Pancreas (tissue), 10 donors: ENCODE measurements at places on chromosomes 3 and 15. TPM values are rescaled to one million over a fixed set of nuclear protein-coding genes. Genes with fewer than 3 reads are reported as not detected.

DNA sequence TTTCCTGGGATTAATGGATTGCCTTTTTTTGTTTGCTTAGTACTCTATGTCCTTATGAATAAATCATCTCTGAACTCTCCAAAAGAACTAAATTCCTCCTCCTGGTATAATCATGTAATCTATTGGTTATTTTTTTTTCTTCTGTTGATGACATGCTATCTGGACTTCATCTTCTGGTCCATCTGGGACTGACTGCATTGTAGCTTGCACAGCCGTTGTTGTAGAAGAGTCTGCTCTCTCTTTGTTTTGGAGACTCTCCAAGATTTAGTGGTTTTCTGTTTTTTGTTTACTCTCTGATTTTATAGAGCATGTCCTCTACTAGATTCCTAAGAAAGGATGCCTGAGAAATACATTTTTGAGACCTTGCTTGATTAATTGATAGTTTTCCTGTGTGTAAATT, 19.1 kb downstream of the IREB2 start:
- peaks cover 17% of the 10 kb centered on the region for H3K4me1 ChIP-seq
- H3K36me3 ChIP-seq: no peaks in the 10 kb centered on the region
- no peak for DNase-seq
- no peaks in the 10 kb centered on the region for H3K27me3 ChIP-seq

Gene LRRC31
- not detected for total RNA-seq

- DNase-seq: no peak
- no peak overlapping the region for H3K27ac ChIP-seq
- peaks cover 8% of the 10 kb centered on the region for H3K4me1 ChIP-seq
- no peaks in the 10 kb centered on the region for H3K36me3 ChIP-seq
Observed at GRCh38 chr3:183369627-183370026, 58.8 kb downstream of the MCF2L2 start.

DNA sequence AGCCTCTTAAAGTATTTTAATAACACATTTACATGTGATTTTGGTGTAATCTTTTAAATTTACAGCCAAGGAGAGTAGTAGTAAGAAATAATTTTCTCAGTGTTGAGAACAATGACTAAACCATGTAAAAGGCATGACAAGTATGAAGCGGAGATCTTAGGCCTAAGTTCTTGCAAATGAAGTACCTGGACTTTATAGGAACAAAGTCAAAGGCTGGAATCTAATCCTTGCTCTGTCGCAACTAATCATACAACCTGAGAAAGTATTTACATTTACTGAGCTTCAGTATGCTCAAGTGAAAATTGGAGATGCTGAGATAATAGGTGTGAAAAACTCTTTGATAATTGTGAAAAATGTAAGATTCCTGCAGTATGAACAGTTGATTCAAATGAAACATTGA, 86.4 kb upstream of the VGLL3 start:
- no peak overlapping the region for H3K27ac ChIP-seq
- H3K4me1 ChIP-seq: no peaks in the 10 kb centered on the region
- no peaks in the 10 kb centered on the region for H3K36me3 ChIP-seq
- DNase-seq: no peak
- no peak overlapping the region for H3K4me3 ChIP-seq
- H3K27me3 ChIP-seq: no peaks in the 10 kb centered on the region

Gene PEX5L
- total RNA-seq: 30.2 TPM

DNA sequence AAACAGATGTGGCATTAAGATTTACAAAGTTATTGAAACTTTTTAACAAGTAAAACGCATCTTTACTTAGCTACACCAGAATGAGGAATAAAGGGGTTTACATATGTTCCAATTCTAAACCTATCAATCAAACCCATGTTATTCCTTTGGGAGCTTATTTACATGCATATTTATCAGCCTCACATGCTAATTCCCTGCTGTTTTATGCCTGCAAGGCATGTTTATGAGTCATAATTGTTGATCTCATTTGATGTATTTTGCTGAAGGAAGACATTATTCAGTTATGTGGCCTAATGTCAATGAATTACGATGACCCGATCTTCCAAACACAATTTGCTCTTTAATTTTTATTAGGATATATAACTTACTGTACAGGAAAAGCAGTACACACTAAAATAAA, 272.9 kb downstream of the TBC1D5 start:
- H3K4me3 ChIP-seq: no peak overlapping the region
- no peaks in the 10 kb centered on the region for H3K36me3 ChIP-seq
- no peak for DNase-seq
- no peaks in the 10 kb centered on the region for H3K27me3 ChIP-seq
- H3K4me1 ChIP-seq: no peaks in the 10 kb centered on the region

- H3K36me3 ChIP-seq: no peaks in the 10 kb centered on the region
- H3K4me1 ChIP-seq: no peaks in the 10 kb centered on the region
- no peak overlapping the region for H3K4me3 ChIP-seq
- no peak overlapping the region for H3K27ac ChIP-seq
- DNase-seq: no peak
Observed at GRCh38 chr15:89492111-89492641, 4.2 kb downstream of the RHCG start.

GRCh38 chr3:150583028-150583427, 20.1 kb upstream of the SELENOT start:
- H3K4me3 ChIP-seq: no peak overlapping the region
- H3K27ac ChIP-seq: no peak overlapping the region
- H3K36me3 ChIP-seq: no peaks in the 10 kb centered on the region
- no peaks in the 10 kb centered on the region for H3K4me1 ChIP-seq
- DNase-seq: no peak
- no peaks in the 10 kb centered on the region for H3K27me3 ChIP-seq

Gene SLC33A1
- 36.0 TPM for total RNA-seq

DNA sequence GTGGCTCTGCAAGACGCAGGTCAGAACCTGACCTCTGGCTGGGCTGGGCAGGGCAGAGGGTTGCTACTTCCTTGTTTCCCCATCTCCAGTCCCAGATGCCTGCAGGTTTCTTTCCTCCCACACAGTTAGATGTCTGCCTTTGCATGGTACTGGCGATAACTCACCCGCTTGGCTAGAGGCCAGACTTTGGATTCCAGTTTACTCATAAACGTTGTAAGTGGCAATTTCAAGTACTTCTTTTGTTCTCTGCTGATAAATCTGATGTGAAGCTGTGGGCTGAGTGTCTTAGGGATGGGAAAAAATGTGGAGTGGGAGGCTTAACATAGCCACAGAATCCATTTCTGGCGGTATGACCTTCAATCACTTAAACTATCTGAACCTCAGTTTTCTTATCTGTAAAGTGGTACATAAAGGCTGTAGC, 194.2 kb downstream of the EBLN2 start:
- no peak overlapping the region for H3K27ac ChIP-seq
- DNase-seq: no peak
- H3K27me3 ChIP-seq: no peaks in the 10 kb centered on the region
- H3K4me3 ChIP-seq: no peak overlapping the region
- H3K36me3 ChIP-seq: no peaks in the 10 kb centered on the region
